ENCODE measurements at places on chromosomes 6 and 20.

DNA sequence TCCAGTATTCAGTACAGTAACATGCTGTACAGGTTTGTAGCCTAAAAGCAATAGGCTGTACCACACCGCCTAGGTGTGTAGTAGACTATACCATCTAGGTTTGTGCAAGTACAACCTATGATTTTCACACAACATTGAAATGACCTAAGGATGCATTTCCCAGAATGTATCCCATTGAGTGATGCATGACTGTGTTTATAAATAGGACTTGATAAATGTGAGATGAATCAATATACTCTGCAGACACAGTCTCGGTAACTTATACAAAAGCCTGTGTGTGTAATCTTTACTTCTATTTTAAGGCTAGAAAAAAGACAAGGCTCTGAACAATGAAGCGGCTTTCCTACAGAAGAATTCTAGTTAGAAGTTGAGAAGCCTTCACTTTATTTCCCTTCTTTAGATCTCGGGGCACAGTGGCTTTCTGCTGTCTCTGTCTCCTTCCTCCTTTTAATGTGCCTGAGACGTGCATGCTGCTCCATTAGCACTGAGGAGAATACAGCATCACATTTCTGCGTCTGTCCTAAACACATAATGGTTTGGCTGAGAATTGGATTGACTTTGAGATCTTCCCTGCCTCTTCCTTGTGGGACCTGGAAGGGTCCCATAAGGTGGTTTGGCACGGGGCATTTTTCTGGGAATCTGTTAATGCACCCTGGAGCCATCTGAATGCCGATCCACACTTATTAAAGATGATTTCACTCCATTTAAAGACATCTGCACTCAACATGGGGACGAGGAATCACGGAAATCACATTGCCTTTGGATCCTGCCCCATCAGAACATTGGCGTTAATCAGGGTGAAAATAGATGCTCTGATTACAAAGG is 112.5 kb downstream of the SCML4 start:
- DNase-seq: no peak

DNA sequence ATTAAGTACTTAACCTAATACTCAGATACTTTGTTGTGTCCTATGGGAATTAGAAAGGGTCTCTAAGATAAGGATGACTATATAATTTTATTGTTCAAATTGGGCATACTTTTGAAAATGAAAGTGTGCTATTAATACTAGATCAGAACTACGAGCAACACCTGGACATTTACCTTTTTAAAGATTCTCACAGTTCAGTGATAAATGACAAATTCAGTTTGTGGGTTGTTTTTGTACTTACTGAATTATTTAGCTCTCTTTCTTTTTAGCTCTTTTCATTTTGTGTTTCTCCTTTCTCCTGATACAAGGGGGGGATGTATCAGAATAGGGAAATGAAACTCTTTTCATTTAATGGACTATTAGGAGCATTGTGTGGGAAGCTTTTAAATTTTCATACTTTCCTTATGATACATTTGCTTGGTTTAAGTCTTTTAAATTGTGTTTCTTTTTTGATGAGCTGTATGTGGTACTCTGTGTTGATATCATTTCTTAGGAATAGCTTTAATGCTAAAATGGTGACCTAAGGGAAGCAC is 47.5 kb downstream of the PHF3 start:
- no peak for DNase-seq

- DNase-seq: no peak
These were observed 43.6 kb downstream of the SLC24A3 start for GRCh38 chr20:19256085-19256484.

DNA sequence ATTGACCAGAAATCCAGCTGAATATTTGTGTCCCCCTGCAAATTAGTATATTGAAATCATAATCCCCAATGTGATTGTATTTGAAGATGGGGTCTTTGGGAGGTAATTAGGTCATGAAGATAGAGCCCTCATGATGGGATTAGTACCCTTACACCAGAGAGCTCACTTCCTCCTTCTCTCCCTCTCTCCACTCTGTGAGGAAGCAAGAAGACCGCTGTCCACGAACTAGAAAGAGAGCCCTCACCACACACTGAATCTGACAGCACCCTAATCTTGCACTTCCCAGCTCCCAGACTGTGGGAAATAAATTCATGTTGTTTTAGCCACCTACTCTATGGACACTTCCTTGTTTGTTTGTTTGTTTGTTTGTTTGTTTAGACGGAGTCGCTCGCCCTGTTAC is 11.9 kb upstream of the PLAGL1 start:
- no peak for DNase-seq

DNA sequence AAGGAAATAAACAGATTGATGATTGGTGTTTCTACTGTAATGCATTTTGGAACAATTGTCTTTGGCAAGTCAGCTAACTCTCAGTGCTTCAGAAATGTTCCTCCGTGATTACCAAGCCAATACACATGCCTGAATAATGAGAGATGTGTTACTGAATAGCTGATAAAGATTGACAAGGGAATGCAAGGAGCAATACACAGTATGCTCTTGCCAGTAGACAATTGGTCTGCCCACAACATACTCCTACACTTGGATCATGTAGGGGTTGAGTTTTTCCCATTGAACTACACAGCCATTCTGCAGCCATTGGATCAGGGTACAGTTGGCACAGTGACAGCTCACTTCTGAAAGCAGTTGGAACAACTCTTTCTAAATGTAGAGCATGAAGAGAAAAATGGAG is 5.6 kb upstream of the GJB7 start:
- no peak for DNase-seq

DNA sequence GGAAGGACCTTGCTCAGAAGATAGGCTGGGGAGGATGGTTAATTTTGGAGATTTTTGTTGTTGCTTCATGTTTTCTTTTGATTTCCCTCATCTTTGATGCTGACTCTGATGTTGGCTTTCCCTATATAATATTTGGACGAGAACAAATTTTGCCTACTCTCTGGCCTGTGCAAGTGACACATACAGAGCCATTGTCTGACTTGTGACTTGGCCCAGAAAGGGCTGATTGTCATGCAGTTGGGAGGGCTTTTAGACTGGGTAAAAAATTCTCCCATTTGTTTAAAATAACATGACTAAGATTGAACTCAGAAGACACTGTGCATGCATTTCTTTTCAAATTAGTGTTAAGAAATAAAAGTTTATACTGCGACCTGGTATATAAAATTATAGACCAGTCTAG is 98.6 kb upstream of the SUPT3H start:
- no peak for DNase-seq

DNA sequence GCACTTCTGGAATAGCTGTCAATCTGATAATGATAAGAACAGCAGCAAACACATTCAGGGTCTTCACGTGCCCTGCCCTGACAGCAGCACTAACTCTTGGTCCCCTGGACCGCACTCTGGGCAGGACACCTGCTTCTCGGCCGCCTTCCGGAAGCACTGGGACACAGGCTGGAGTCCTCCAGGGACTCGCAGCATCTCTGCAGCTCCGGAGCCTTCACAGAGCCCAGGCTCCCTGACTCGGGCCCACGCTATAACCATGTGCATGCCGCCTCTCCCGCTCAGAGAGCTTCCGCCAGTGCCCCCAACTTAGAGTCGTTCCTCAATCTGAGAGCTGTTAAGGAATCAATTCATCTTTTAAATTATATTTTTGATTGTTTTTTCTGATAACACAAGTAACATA is 377.3 kb downstream of the TAF4 start:
- DNase-seq: no peak

DNA sequence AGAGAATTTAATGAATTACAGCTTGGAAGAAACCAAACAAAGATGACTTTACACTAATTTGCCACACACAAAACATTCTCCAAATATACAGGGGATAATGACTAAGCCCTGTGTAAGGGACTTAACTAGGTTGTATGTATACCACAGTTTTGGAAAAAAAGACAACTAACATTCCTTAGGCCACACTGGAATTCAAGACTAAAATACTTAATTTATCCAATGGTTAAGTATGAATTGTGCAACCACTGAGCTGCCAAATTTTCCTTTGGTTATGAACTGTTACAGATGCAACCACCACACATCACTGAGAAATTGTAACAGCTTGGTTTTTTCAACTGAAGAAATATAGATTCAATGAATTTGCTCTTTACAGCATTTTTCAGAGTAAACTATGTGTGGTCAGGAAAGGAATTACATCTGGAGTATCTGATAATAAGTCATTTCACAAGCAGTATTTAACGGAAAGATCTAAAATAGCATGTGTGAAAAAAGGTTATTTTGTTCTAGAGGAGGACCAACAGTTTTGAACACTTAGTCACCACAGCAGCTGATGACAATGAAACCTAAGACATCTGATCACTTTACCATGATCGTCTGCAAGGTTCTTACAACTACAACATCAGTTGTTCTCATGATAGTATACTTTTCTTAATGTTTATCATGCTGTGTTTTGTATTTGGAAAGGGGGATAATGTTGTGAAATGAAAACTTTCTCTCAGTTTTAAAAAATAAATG is 318.8 kb downstream of the BCKDHB start:
- DNase-seq: no peak

- no peak for DNase-seq
These were observed 566.1 kb downstream of the KIF16B start for GRCh38 chr20:16007164-16007563.

- DNase-seq: no peak
These were observed 12.0 kb downstream of the TRAM2 start for GRCh38 chr6:52564856-52565255.

GRCh38 chr6:160265869-160266476 is 7.4 kb upstream of the SLC22A2 start:
- no peak for DNase-seq

DNA sequence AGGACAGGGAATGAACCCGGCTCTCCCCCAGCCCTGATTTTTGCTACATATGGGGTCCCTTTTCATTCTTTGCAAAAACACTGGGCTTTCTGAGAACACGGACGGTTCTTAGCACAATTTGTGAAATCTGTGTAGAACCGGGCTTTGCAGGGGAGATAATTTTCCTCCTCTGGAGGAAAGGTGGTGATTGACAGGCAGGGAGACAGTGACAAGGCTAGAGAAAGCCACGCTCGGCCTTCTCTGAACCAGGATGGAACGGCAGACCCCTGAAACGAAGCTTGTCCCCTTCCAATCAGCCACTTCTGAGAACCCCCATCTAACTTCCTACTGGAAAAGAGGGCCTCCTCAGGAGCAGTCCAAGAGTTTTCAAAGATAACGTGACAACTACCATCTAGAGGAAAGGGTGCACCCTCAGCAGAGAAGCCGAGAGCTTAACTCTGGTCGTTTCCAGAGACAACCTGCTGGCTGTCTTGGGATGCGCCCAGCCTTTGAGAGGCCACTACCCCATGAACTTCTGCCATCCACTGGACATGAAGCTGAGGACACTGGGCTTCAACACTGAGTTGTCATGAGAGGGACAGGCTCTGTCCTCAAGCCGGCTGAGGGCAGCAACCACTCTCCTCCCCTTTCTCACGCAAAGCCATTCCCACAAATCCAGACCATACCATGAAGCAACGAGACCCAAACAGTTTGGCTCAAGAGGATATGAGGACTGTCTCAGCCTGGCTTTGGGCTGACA is 28.8 kb upstream of the ZBP1 start:
- DNase-seq: no peak

DNA sequence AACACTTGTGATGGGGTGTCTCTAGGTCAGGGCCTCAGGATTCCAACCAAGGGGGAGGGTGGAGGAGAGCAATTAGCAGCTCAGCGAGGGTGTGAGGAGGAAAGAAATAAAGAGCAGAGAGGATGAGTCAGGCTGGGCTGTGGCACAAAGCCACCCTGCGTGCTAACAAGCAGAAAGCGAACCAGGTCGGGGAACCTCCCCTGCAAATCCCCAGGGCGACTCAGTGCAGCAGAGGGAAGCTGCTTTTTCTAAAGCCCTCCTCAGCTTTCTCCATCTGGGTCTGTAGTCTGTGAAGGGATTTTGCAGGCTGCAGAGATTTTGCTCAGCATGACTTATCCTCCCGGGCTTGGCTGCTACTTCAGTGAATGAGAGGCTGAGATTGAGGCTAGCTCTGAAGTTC is 6.6 kb upstream of the SPO11 start:
- DNase-seq: no peak

GRCh38 chr6:23656255-23657194 is 469.5 kb upstream of the NRSN1 start:
- DNase-seq: peak; percentile 48

- DNase-seq: no peak
These were observed 54.0 kb downstream of the GMPR start for GRCh38 chr6:16292432-16292831.

GRCh38 chr6:161631676-161632194 is 357.9 kb upstream of the AGPAT4 start:
- DNase-seq: no peak

- DNase-seq: no peak
These were observed 2.2 kb downstream of the ZNF512B start for GRCh38 chr20:63967330-63968135.

DNA sequence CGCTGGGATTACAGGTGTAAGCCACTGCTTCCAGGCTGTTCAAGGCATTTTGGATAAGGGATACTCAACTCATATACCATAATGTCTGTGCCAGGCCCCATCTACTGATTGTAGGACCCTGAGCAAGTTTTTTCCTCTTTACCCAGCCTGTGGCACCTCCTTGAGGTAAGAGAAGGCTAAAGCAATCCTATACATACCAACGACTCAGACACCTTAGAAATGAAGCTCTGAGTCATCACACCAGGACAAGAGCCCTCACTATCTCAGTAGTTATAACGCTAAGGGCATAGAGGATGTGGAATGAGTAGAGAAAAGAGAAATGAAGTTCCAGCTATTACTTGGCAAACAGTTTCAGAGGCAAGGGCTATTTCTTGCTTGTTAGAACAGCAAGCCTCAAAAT is 16.9 kb downstream of the NDRG3 start:
- DNase-seq: no peak

DNA sequence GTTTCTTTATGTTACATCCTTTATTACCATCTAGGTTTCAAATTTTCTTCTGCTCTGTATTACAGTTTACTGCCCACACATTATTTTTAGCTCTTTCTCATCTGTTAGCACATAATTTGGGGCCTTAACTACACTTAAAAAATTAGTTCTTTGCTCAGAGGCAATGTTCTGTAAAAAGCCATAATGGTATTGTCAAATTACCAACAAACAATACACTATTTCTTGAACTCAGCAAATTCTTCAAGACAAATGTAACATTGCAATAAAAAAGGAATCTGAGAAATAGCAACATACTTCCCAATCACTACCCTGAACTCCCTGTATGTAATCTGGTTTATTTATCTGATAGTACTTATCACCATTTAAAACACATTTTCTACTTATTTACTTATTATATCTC is 448.6 kb upstream of the OPRM1 start:
- no peak for DNase-seq

GRCh38 chr6:35481226-35481625 is 13.0 kb downstream of the RPL10A start:
- DNase-seq: no peak

GRCh38 chr6:140784573-140784972 is 1348.2 kb upstream of the GJE1 start:
- no peak for DNase-seq

- DNase-seq: no peak
These were observed 133.3 kb upstream of the MAN1A1 start for GRCh38 chr6:119482850-119483285.

GRCh38 chr20:9068233-9068801 is 570 bp upstream of the PLCB4 start:
- DNase-seq: peak; percentile 81

DNA sequence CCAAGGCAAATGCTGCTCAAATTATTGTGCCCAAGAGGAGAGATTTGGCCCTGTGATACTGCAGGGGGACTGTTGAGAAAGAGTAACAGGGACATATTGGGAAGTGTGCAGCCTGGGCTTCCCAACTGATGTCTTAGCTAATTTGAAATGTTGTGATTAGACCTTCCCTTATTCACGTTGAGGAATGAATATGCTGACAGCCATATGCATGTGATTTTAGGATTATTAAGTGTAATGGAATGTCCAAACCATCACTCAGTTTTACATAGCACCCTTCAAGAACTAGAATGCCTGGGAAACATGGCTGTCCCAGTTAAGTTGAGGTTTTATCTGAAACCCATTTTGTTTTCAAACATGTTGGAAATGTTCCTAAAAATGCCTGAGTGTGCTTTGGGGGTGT is 81.4 kb downstream of the CARMIL1 start:
- no peak for DNase-seq
